ENCODE measurements at places on chromosomes 13 and 19.

GRCh38 chr13:19058566-19058965 lies 123.1 kb downstream of the TUBA3C start:
- no peak for DNase-seq

DNA sequence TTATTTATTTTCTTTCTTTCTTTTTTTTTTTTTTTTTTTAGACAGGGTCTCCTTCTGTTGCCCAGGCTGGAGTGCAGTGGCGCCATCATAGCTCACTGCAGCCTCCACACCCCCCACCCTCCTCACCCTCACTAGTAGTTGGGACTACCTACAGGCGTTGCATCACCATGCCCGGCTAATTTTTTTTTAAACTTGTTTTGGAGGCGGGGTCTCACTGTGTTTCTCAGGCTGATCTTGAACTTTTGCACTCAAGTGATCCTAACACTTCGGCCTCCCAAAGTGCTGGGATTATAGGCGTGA lies 33.6 kb downstream of the GJA3 start:
- peak; percentile 84 for DNase-seq

DNA sequence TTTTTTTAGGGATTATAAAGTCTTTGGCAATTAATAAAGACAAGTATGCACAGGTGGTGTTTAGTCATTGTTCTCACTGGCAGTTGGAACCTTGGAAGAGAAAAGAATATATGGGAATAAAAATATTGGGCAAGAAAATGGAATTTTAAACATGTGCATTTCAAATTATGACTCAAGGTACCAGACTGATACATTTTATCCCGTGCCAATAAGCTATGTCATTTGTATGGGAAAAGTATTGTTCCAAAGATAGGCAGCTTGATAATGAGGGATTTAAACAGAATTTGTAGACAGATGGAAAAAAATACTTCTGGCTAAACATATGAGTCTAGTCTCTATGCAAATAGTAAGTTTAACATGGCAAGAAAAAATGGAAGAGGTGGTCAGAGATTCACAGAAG lies 169.5 kb upstream of the UFM1 start:
- DNase-seq: no peak

GRCh38 chr19:35713904-35714495 lies 3.8 kb upstream of the KMT2B start:
- DNase-seq: no peak

DNA sequence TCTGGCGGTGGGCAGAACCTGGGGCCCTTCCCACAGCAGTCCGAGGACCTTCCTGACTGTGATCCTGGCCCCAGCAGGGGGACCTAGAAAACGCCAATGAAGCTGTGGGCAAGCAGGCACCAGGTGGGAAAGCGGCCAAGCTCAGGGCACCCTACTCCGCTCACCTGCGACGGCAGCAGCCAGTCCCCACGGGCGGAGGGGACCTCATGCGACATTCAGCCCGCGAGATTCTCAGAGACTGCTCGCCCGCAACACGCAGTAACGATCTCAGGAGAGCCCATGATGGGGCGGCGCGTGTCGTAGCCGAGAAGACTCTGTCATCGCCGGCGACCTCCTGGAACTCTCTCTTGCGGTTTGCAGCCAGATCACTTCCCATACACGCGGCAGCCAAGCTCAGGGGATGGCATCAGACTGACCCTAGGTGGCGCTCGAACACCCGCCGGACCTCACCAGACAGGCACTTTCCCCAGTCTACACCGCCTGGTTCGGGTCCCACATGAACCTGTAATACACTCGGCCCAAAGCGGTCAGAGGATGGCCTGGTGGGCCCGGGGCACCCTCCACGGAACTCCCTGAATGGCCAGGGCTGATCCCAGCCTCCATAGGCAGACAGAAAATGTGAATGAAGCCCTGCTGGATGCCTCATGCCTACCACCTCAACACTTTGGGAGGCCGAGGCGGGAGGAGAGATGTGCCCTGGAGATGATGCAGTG lies 26.5 kb downstream of the MAN2B1 start:
- peak; percentile 87 for DNase-seq

DNA sequence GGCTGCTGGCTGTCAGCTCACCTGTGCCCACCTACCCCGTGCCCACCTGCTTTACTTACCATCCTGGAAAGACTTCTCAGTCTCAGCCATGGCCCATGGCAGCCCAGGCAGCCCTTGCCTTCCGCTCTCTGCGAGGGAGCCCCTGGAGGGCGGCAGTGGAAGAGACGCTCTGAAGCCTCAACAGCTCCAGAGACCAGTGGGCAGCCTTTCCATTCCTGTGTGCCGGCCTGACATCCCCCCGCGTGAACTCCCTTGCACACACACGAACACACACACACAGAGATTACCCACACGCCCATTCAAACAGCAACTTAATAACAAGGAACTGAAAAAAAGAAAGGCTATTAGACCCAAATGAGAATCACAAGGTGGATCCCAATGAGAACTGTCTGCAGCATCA lies 14.2 kb upstream of the RASA3 start:
- DNase-seq: no peak

DNA sequence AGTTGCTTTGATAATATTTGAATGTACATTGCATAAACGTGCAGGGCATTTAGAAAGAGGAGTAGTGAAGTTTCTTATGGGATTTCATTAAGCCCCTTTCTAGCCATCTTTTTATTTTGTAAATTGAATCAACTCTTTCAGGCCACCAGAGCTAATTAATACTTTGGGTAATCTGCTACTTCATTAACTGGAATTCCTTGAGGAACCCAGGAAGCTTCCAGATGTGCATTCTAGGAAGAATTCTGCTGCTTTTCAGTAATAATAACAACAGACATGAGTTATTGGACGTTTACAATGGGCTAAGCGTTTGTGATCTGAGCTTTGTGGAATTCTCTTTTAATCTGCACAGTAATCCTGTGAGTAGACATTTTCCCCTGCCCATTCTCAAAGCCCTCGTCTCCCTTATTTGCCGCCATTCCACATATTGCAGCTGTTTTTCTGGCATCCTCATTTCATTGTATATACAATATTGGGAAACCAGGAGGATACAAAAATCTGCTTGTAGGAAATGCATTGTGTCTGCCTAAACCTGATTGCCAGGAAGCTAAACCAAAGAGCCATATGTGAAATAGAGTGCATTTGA lies 103.9 kb downstream of the HS6ST3 start:
- DNase-seq: no peak

- DNase-seq: no peak
Measured at GRCh38 chr19:49799271-49799797, 13.8 kb downstream of the FUZ start.

- DNase-seq: no peak
Measured at GRCh38 chr19:50020481-50020880, 4.7 kb downstream of the VRK3 start.

DNA sequence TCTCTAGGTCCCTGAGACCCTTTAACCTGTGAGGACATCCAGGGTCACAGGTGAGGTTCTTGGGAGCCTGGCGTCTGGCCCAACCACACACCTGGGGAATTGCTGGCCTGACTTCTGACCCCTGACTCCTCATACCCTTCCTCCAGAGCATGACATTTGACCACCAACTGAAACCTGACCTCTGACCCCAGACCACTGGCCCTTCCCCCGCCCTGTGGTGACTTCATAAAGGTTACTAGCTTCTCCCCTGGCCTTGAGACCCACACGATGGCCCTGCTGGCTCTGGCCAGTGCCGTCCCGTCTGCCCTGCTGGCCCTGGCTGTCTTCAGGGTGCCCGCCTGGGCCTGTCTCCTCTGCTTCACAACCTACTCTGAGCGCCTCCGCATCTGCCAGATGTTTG lies at the start of gene SPACA6:
Gene SPACA6 (plus strand): TSS at position 71 of the 400 bp plus-strand sequence. CDS start 197 bp downstream, at position 268.
- no peak for DNase-seq

GRCh38 chr13:36421447-36421846 lies 10.8 kb upstream of the CCNA1 start:
- peak; percentile 84 for DNase-seq

GRCh38 chr13:26486550-26486949 lies 70.9 kb upstream of the WASF3 start:
- DNase-seq: no peak

- DNase-seq: no peak
Measured at GRCh38 chr13:21895779-21896178, 224.9 kb downstream of the FGF9 start.

GRCh38 chr19:2145831-2146241 lies 5.5 kb downstream of the AP3D1 start:
- no peak for DNase-seq

- peak; percentile 86 for DNase-seq
Measured at GRCh38 chr19:48186541-48186991, 16.1 kb downstream of the ZSWIM9 start.

GRCh38 chr13:112651750-112652511 lies 37.9 kb upstream of the ATP11A start:
- DNase-seq: no peak

DNA sequence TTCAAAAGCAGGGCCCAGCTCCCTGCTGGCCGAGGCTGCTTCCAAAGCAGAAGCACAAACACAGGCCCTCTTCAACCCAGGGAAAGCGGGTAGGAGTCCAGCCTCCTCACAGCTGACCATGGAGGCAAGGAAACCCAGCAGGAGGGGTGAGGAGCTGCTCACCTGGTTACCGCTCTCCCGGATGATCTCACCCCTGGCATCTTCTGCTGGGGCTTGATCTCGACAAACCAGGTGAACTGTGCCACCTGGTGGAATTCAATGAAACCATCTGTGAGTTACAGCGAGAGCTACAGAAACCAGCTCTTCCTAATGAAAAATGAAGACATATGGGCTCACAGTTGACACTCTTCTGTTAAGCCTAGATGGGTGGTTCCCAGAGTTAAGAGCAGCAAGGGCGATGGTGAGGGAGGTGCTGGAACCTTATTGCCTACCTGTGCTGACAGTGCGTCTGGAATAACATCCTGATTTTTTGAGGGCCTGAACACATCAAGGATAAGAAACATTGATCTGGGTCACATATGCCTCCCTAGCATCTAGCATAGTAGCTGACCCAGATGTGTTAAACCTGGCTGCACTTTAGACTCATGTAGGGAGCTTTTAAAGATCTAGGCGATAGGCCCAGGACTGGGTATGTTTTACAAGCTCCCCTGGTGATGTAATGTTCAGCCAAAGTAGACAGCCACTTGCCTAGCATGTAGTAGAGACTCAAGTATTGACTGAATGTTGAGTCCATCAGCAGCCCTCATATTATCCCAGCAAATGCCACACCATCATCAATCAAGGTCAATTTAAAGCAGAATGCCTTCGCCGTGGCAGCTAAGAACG lies 6.1 kb downstream of the DHRS12 start:
- DNase-seq: peak; percentile 73

- DNase-seq: peak; percentile 70
Measured at GRCh38 chr19:32976223-32976805, 4.3 kb downstream of the FAAP24 start.

- DNase-seq: no peak
Measured at GRCh38 chr13:113548171-113548641, 36.3 kb upstream of the TFDP1 start.

GRCh38 chr13:36356058-36356457 lies 9.9 kb upstream of the SPART start:
- no peak for DNase-seq

GRCh38 chr19:31353833-31354232 lies 4.6 kb upstream of the TSHZ3 start:
- no peak for DNase-seq

DNA sequence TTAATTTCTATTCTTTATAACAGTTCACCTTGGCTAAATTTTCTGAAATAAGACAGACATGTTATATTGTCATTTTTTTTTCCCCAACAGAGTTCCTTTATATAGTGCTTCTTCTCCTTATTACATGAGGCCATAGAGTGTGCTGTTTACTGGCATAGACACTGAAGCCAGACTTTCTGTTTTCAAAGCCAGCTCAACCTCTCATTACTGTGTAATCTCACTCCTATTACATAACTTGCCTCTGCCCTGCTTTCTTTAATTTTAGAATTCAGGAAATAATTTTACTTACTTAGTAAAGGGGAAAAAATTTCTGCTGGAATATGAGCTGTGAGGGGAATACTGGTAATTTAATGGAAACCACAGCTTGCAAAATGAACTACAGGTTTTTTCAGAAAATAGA lies 1380.4 kb downstream of the SLITRK1 start:
- DNase-seq: no peak

DNA sequence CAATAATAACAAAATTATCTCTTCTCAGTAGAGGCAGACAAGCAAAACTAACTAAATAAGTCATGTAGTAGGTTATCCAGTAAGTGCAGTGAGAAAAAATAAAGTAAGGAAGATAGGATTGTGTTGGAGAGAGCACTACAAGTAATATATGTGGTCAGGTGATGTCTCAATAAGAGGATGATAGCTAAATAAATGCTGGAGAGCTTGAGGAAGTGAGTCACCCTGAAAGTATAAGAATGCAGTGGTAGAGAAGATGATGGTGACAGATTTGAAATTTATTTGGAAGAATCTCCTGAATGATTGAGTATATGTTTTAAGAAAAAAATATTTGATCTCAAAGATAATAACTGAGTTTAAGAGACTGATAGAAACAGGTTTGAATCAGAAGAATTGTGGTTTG lies 152.2 kb upstream of the PRR20A start:
- DNase-seq: no peak

- DNase-seq: peak; percentile 49
Measured at GRCh38 chr19:18093439-18094161, 4.0 kb upstream of the MAST3 start.
